Cortex of kidney (tissue), 1 donor: ENCODE measurements at places on chromosomes 1 and 21.

GRCh38 chr1:8184301-8184700 is 133.6 kb upstream of the SLC45A1 start:
- no peak for DNase-seq

- DNase-seq: no peak
Measured at GRCh38 chr1:100860397-100860991, 34.1 kb downstream of the EXTL2 start.

- no peak for DNase-seq
Measured at GRCh38 chr1:243763806-243764205, 86.2 kb downstream of the AKT3 start.

DNA sequence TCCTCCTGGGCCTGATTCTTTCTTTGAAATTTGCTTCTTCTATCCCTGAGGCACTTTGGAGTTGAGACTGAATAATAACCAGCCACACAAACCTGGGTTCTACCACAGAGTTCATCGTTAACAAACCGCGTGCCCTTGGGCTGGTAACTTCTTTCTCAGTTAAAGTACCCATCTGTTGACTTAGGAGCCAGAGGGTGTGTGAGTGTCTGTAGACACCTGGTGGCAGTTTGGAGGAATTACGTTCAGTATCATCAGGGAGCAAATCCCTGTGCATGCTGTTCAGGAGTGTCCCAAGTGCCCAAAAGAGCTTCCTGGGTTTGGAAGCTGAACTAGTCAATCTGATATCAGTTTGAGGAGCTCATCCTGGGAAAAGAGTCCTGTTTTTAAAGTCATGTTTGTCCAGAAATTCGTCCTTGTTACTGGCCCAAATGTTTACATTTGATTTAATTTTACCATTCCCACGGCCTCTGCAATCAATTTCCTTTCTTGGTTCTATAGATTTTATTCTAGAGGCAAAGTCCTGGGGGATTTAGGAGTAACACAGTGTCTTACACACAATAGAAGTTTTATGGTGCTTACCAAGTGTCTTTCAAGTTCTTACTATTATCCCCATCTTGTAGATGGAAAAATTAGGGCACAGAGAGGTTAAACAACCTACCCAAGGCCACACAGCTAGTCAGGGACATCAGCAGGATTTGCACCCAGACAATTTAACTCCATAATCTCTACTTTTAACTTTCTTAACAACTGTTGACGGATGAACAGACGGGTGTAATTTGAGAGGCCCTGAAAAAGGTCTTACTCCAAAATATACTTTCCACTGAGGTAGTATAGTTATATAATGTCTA is 26.7 kb upstream of the RPTN start:
- DNase-seq: no peak

- DNase-seq: no peak
Measured at GRCh38 chr1:87129606-87130005, 199.1 kb upstream of the LMO4 start.

DNA sequence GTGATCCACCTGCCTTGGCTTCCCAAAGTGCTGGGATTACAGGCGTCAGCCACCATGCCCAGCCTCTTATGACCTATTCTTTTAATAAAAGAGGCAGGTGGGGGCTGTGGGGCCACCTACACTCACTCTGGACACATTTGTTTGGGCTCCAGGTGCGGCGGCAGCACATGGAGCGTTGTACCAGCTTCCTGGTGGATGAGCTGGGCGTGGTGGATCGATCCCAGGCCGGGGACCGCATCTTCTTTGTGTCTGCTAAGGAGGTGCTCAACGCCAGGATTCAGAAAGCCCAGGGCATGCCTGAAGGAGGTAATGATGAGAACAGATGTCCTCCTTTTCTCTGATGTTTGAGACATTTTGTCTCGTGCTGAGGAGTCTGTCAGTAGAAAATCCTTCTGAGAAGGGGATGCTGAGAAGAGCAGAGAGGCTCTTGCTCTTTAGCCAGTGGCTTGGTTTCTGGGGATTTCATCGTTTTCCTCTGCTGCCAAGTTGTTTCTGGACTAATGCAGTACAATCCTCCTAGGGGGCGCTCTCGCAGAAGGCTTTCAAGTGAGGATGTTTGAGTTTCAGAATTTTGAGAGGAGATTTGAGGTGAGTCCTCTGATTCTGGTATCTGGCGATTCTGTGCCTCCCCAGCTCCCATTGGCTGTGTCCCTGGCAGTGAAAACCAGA is 17.9 kb upstream of the MIIP start:
- DNase-seq: no peak

- no peak for DNase-seq
Measured at GRCh38 chr1:111852261-111852721, 96.6 kb downstream of the DDX20 start.

DNA sequence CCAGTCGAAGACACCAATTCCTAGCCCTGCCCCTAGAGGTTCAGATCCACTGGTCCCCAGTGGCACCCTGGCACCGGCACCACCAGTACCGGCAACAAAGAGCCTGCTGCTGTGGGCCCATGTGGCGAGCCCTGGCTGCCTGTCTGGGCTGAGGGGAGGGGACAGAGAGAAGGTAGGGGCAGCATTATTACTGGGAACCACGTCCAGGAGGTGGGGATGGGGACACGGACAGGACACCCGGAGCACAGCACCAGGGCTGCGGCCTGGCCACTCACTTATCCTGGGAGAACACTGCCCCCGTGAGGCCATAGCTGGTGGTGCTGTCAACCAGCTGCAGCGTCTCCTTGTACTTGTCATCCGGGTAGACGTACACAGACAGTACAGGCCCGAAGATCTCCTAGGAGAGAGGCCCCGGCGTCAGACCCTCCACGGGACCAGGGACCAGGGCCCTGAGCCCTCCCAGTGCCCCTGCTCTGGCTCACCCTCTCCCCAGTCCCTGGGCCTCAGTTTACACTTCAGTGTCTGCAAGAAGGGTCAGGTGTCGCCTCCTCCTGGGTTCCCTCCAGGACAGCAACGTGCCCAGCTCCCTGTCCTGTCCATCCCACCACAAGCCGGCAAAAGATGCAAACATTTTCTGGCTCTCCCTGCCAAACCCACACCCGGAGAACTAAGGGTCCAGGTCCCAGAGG is 15.8 kb upstream of the TAS1R2 start:
- no peak for DNase-seq

- no peak for DNase-seq
Measured at GRCh38 chr1:217522277-217522676, 108.6 kb downstream of the GPATCH2 start.

GRCh38 chr1:15188678-15189077 is 35.1 kb downstream of the TMEM51 start:
- no peak for DNase-seq

DNA sequence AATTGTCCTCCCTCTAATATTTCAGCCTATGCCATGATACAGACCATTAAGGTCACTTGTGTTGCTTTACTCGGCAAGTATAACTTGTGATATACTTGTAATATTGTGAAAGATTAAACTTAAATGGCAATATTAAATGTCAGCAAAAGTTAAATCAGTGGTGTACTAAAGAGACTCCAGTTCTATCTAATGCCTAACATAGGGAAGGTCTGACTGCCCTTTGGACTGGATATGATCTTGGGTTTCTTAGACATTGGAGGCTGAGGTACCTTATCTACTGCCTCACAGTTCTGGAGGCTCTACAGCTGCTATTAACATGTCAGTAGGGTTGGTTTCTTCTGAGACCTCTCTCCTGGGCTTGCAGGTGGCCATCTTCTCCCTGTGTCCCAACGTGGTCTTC is 89.9 kb downstream of the MT1HL1 start:
- DNase-seq: no peak

DNA sequence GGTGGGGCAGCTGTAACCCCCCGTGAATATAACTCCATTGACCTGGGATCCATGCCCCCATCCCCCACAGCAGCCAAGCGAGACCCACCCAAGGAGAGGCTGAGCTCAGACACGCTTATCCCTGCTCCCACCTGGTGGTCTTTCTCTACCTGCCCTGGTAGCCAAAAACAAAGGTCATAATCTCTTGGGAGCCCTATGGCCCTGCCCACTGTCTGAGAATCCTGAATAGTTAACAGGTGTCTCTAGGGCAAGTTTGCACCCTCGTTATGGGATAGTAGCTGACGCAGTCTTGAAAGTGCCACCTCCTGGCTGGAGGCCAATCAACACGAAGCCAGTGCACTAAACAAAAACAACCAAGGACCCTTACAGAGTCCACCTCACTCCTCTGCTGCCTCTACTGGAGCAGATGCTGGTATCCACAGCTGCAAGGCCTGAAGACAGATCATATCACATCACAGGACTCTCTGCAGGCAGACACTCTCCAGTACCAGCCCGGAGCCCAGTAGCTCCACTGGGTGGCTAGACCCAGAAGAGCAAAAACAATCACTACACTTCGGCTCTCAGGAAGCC is 134.3 kb upstream of the C1orf174 start:
- DNase-seq: no peak

DNA sequence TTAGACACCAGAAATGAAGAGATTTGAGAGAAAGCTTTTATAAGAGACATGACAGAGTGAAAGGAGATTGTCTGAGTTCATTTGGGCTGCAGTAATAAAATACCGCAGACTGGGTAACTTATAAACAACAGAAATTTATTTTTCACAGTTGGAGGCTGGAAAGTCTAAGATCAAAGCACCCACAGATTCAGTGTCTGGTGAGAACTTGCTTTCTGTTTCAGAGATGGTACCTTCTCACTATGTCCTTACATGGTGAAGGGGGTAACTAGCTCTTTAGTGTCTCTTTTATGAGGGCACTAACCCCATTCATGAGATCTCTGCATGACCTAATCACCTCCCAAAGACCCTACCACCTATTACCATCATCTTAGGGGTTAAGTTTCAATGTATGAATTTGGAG is 30.9 kb upstream of the FCRL4 start:
- DNase-seq: no peak

DNA sequence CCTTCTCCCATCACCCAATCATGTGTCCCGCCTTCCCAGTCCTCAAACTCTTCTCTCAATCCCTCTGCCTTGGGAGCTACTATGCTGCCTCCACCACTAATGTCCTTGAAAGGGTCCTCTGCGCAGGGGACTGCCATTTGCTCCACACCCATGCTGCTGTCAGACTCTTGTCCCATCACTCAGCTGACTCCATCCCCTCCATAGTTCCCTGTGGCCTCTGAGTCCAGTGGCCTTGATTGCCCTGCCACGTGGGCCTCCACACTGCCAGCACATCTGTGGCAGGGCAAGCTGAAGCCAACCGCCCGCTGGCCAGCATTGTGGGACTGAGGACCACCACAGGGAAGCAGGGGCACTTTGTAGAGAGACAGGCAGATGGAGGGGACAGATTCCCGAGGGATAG is 1.3 kb upstream of the TNNT2 start:
- no peak for DNase-seq

DNA sequence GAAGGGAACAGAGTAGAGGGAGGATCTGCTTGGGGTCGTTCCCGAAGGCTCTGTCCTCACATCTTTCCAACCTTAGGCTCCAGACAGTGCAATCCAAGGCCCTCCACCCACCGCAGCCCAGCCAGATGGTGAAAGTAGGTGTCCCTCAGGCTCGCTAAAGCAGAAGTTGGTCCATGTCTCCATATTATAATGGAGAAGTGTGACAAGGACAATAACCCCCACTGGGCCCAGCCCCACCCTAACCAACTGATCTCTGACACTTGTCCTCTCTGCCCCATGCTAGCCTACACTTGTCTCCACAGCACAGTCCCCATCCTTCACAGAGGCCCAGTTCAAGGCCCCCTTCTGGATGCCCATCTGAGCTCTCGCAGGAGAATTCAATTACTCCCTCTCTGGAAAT is 48.7 kb downstream of the DMAP1 start:
- DNase-seq: no peak

GRCh38 chr1:56326056-56326455 is 253.3 kb downstream of the PLPP3 start:
- DNase-seq: no peak

GRCh38 chr1:244974106-244974505 is 109.8 kb upstream of the HNRNPU start:
- DNase-seq: no peak

- no peak for DNase-seq
Measured at GRCh38 chr1:60298290-60298689, 224.7 kb upstream of the C1orf87 start.

DNA sequence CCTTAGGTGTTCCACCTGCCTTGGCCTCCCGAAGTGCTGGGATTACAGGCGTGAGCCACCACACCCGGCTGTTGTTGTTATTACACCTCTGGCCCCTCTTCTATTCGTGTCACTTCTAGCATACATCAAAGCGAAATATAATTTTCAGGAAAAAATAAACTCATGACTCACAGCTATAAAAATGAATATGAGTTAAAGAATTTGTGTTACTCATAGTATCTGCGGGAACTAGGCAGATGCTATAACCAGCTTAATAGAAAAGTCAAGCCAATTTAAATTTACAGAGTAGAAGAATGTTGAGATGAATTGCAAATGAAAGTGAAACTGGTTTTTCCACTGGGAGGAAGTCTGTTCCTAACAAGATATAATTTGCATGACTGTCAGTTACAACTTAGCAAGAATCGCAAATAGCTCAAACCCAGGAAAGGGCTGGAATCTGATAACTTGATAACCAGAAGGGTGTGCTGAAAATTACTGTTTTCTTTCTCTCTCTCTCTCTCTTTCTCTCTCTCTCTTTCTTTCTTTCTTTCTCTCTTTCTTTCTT is 11.2 kb downstream of the OR2W3 start:
- no peak for DNase-seq

DNA sequence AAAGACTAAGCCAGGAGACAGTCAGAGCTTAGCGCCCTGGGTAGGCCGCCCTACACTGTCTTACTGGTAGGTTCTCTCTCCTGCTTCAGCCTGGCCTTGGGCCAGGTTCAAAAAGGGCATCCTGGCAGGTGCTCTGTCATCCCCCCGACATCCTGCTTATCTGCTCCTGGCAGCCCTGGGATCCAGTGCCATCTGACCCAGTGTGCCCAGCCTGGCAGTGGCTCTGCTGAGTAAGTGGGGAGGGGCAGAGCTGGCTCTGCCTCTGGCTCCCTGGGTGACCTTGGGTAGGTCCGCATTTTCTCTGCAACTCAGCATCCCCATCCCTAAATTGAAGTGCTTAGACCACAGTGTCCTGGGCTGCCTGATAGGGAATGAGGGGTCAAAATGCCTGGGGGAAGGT is 549.9 kb downstream of the PTPRU start:
- no peak for DNase-seq

GRCh38 chr1:65378247-65378946 is 42.1 kb upstream of the LEPR start:
- DNase-seq: no peak

DNA sequence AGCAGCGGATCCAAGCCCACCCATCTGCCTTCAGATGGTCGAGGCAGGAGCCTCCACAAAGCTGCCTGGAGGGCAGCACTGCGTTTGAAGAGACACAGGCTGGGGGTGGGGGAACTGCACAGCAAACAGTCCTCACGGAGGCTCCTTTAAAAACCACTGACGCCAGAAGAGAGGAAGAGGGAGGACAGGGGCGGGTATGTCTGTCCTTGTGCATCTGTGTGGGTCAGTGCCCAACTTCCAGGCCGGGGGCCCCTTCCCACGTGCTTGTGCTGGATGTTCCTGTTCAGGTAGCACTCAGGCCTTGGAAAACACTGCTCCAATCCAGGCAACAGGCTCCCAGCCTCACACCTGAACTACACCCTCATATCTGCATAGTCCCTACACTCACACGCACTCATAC is 7.7 kb downstream of the AHDC1 start:
- DNase-seq: no peak

DNA sequence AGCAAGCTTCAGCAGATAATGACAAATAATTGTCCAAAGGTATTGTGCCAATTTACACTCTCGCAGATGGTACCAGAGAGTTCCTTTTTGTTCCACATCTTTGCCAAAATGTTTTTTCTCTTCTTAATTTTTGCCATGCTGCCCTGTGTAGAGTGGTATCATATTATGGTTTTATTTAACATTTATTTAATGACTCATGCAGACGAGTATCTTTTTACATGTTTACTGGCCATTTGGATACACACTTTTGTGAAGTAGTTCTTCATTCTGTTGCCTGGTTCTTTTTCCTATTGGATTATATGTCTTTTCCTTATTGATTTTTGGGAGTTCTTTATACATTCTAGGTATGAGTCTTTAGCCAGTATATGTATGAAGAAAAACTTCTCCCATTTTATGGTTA is 151.1 kb downstream of the PCNX2 start:
- no peak for DNase-seq
